Epithelial cell of prostate (primary cell): ENCODE measurements at places on chromosomes 6 and 20.

DNA sequence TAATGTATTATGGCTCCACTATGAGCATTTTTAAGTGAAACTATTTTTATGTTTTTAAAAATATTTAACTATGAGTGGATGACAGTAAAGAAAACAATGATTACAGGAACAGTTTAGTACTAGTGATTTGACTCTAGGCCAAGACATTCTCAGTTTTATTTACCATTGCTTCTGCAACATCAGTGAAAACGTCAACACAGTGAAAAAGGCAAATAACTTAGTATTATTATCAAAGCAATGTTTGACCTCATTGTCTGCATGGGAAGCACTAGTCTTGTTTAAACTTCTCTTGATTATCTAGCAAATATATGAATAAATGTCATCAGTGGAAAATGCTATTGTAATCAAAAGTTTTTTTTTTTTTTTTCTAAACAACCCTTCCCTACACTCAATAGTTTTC lies 165.0 kb downstream of the HTR1B start:
- no peak for DNase-seq

GRCh38 chr6:113997116-113997515 lies 26.2 kb upstream of the HDAC2 start:
- no peak for DNase-seq

GRCh38 chr6:145548933-145549648 lies 186.2 kb downstream of the EPM2A start:
- DNase-seq: no peak

DNA sequence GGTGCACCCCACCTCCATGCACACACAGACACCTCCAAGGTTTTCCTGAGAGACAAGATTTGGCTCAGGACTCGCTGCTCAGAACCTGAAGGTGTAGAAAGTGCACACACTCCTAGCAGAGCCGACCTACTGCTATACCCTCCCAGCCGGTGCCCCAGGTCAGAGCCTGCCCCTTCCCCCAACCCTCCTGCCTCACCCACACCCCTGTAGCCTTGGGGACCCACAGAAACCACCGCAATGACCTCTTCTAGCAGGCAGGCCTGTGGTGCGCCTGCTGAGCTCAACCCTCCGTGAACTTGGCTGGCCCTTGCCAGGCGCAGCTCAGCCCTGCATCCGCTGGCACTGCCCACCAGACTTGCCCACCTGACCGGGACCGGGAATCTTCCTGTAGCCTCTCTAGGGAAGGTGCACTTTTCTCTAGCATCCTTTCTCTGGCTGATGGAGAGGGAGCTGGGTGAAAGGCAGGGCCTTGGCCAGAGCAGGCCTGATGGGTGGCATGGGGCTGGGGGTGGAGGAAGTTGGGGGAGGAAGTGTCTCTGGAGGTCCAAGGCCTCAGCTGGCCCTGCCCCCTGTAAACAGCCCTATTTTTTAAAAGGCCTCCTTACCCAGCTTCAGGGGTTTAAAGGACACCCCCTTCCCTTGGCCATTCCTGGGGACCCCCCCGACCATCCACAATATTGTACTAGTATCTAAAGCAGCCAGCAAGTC lies 36.9 kb upstream of the SLCO4A1 start:
- DNase-seq: no peak

DNA sequence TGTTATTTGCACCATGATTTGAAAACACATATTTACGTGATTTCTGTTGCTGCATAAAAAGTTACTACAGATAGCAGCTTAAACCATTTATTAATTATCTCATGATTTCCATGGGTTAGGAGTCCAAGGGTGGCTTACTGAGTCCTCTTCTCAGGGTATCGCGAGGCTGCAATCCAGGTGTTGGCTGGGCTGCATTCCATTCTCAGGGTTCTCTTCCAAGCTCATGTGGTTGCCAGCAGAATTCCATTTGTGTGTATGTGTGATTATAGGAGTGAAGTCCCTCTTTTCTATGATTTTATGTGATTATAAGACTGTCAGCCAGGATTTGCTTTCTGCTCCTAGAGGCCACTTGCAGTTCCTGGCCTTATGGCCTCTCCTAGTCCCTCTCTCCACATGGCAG lies 135.1 kb downstream of the FAM83B start:
- no peak for DNase-seq
